ENCODE measurements at places on chromosomes 6 and 20.

GRCh38 chr6:15341311-15342001, 95.6 kb downstream of the JARID2 start:
- DNase-seq: no peak

GRCh38 chr6:99605074-99605734, 1.4 kb upstream of the PRDM13 start:
- no peak for DNase-seq

- DNase-seq: no peak
Observed at GRCh38 chr6:87213364-87213763, 58.0 kb downstream of the ZNF292 start.

GRCh38 chr6:166318649-166319600, 10.7 kb upstream of the PRR18 start:
- DNase-seq: no peak

- DNase-seq: no peak
Observed at GRCh38 chr6:152118678-152119077, 311.2 kb downstream of the ESR1 start.

- no peak for DNase-seq
Observed at GRCh38 chr6:37110500-37111461, 59.2 kb upstream of the PIM1 start.

DNA sequence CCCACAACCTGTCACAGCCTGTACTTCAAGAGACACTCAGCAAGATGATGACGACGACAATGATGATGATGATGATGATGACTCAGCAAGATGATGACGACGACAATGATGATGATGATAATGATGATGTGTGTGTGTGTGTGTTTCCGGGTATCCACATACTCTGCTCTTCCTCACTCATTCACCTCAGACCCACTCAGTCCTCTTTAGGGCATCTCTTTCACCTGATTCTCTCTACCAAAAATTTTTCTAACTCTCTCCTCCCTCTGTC, 1.2 kb upstream of the EIF6 start:
- DNase-seq: no peak

DNA sequence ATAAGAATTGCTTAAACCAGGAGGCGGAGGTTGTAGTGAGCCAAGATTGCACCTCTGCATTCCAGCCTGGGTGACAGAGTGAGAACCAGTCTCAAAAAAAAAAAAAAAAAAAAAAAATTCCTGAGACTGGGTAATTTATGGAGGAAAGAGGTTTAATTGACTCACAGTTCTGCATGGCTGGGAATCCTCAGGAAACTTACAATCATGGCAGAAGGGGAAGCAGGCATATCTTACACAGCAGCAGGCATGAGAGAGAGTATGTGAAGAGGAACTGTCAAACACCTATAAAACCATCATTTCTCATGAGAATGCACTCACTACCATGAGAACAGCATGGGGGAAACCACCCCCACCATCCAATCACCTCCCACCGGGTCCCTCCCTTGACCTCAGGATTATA, 1.8 kb upstream of the FKBP1A start:
- DNase-seq: no peak
